ENCODE measurements at places on chromosomes 5 and 9.

DNA sequence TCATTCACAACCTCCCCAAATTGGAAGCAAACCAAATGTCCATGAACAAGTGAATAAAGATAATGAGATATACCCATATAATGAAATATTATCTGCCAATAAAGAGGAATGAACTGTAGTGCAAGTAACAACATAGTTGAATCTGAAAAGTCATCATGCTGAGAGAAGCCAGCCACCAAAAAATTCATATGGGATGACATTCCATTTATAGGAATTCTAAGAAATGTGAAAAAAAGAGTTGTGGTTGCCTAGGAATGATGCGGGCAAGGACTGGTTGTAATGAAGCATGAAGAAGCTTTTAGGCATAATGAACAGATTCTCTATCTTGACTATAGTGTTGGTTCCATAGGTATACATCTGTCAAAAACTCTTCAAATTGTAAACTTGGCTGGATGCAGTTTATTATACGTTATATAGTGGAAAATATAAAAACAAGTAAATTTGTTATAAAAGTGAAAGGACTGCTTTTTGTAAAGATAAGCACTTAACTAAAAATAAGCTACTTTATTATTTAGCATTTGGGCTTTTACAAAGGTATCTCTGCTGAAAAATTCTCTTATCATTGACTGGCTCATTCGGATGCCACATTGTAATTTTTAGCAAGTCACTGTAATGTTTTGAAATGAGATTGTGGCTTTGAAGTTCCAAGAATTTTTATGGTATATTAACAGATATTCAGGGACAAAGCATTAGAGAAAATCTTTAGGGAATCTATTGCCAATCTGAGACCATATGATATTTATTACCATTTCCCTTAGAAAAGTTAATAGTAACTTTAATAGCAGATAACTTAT, 21.2 kb upstream of the TTC23L start:
- DNase-seq: no peak

GRCh38 chr5:141430332-141431113, at the start of gene PCDHGA12:
Gene PCDHGA12, plus strand, starts transcription at chr5:141430507. Its CDS starts 253 bp downstream, at chr5:141430760.
- DNase-seq: peak; percentile 47

DNA sequence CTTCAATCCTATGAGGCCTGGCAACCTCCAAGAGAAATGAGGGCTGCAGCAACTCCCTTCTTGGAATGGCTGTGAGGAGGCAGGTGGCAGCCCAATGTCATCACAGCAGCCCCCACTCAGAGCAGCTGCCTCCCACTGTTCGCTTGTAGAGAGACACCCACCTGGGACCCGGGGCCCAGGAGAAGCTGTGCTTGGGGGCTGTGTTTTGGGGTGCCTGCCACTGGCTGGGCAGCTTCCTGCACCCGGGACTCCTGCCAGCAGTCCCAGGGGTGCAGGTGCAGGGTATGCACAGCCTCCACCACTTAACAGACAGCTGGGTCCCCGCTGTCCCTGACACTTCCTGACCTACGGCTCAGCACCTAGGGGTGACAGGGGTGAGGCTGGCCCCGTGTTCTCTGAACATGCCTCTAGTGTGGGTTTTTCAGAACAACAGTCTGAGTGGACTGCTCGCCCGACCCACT, 26.2 kb downstream of the NIPAL4 start:
- DNase-seq: no peak

DNA sequence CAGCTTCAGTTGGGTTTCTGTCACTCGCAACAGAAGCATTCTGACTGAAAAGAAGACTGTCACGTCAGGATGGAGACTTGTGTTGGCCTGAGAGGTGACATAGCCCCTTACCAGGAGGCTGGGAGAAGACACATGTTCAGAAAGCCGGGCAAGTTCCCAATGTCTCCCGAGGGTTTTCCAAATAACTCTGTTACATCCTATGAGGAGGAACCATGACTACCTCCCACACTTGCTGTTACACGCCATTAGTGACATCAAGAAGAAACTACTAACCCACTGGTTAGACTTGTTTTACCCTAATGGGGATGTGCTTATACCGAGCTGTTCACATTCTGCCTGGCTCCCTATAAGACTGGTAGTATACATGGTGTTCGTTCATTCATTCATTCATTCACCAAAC, 33.3 kb downstream of the SH3PXD2B start:
- no peak for DNase-seq

DNA sequence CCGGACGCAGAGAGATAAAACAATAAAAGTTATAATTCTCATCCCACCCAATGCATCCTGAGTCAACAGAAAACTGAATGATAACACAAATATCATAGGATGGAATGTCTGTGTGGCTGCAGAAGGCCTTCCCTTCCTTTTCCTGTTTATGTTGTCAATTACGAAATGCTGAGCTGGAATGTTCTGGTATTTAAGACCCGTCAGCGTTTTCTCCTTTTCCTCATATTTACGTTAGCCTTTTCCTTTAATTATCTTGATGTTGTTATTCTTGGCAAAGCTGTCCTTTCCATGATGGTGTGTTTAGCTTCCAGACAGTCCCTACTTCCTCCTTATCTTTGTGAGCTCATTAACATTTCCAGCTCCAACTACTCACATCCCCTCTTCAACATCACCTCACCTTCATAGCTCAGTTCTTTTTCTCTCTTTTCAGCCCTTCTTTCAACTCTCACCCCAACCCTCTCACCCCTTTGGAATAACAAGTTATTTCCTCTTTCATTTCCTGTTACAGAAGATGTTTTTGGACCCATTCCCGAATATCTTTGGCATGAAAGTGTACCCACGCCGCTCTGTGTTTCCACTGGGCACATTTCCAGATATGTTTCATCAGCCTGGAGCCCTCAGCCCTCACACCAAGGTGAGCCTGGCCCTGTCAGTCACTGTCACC, 221.6 kb downstream of the NR2F1-AS1 start:
- DNase-seq: no peak

- no peak for DNase-seq
Observed at GRCh38 chr5:131814990-131815389, 18.2 kb upstream of the FNIP1 start.

GRCh38 chr5:87277279-87277835, 9.7 kb downstream of the RASA1 start:
- no peak for DNase-seq

- no peak for DNase-seq
Observed at GRCh38 chr5:64827703-64828102, 59.0 kb downstream of the CWC27 start.

DNA sequence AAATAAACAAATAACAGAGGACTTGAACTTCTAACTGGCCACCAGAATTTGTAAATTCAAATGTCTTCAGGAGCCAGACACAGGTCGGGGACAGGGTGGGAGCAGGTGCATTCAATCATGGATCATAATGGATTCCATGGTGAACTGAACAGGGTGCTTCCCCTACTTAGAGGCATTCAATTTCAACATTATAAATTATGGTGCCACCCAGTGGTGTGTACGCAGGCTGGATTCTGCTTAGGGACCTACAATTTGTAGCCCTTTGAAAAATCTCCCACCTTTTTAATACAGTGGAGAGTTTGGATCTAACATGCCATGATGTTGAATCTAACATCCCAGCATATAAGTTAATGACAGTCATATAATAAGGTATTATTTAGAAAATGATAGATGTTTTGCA, 22.3 kb downstream of the KLF9 start:
- no peak for DNase-seq

GRCh38 chr5:32329395-32329834, 16.7 kb upstream of the MTMR12 start:
- peak; percentile 69 for DNase-seq

DNA sequence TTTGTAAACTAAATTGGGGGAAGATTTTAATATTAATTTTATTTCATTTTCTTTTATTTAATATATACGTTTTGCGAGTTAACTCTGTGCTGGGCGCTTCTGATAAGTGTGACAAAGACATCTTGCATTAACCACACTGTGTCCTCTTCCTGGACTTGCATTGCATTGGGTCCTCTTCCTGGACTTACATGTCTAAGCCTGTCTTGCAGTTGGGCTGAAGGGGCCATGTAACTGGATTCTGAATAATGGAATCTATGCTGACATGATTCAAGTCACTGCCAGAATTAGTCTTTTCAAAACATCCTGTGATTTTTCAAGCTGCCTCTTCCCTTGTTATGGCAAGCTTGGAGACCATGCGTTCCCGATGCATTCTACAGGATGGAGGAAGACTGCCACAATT, 122.6 kb downstream of the TRIM32 start:
- no peak for DNase-seq

DNA sequence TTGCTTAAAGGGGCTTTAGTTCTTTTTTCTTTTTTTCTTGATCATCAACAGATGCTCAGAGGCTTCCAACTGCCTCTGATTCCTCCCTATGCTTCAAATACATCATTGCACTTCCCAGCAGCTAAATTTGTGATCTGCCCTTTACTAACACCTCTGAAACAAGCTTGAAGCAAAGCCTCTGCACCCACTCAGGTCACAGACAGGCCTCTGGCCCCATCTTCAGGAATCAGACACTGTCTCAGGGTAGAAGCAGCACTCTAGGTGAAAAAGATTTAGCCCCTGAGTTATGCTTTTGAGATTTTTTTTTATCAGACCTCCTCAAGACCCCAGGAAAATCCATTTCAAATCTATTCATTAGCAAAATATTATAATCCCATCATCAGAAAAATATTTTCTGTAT, 91.5 kb downstream of the MAMDC2 start:
- no peak for DNase-seq

GRCh38 chr9:33506626-33507370, 17.3 kb upstream of the ANKRD18B start:
- peak; percentile 31 for DNase-seq

DNA sequence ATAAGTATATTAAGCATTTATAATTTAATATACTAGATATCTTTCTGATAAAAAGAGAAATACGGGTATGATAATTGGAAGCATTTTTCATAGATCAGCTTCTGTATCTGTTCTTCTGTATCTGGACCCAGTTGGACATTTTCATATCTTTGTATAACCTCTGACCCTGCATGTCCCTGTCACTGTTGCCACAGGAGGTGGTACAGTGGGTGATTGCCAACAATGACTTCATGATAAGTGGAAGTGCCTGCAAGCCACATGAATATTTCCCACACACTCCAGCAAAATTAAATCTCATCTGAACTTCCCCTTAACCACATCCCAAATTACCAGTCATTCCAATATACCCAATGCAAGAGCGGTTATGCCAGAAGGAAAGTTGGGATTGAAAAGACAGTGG, 376.4 kb downstream of the ARRDC3 start:
- DNase-seq: no peak

DNA sequence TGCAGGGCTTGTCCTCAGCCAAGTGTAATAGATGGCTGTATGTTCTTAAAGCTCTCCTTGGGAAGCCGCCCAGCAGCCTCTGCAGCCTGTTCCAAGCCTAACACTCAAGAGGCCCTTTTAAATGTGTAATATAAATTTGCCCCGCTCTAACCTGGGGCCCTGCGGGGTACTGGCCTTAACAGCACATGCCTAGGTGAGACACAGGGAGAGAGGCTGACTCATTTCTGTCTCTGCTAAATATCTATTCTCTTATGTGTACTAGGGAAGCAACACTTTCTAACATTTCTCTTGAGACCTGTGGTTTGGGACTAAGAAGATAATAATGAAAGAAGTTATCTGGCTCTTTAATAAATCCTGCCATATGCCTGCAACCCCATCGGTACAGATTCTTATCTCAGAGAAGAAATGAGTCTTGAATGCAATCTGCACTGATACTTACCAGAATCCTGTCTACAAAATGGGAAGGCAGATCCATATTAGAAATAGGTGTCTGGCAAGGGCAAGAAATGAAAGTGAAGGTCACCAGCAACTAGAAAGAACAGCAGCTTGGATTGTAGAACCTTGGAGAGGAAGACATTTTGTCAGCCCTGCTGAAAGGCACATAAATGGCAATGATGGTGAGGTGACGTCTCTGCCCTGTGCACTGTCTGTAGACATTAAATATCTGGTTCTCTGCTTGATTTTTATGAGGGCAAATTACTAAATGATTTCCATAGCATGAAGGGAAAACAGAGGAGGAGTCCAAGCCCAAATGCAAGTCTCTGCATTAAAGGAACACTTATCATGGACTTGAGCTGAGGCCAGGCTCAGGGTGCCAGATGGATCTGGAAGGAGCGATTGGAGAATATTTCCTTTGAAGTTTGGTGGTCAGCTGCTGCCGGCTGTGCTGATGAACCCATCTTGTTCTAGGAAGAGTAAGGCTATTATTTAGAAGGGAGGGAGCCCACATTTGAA, 14.5 kb upstream of the TGFBI start:
- DNase-seq: no peak

GRCh38 chr9:12771891-12772290, 2.9 kb upstream of the LURAP1L start:
- DNase-seq: no peak

- no peak for DNase-seq
Observed at GRCh38 chr5:157659868-157660660, 7.8 kb upstream of the SOX30 start.
